NCI-H524 treated with DMSO at 0.1 percent for 48 hours (cell line): ENCODE measurements at places on chromosomes 1 and 21.

DNA sequence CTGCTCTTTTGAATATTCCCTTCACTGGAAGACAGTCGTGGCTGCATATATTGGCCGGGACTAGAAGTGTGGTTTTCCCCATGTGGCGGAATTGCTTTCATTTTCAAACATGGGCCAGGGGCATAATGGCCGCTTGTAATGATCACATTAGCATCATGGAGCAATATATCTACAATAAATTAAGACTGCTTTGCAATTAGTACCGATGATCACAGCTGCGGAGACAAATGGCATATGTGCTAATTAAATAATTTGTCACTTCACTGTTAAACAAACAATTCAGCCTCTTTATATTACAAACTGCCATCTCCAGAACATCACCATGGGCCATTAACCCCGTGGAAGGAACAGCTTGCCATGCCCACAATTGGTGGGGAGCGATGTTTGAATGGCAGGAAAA is 68.2 kb upstream of the OLIG2 start:
- DNase-seq: no peak

GRCh38 chr1:230427094-230427876 is 1.2 kb upstream of the PGBD5 start:
- DNase-seq: no peak

- DNase-seq: no peak
Observed at GRCh38 chr1:193176113-193176512, 10.3 kb downstream of the B3GALT2 start.

GRCh38 chr1:212820969-212821368 is 26.5 kb downstream of the SPATA45 start:
- DNase-seq: no peak

DNA sequence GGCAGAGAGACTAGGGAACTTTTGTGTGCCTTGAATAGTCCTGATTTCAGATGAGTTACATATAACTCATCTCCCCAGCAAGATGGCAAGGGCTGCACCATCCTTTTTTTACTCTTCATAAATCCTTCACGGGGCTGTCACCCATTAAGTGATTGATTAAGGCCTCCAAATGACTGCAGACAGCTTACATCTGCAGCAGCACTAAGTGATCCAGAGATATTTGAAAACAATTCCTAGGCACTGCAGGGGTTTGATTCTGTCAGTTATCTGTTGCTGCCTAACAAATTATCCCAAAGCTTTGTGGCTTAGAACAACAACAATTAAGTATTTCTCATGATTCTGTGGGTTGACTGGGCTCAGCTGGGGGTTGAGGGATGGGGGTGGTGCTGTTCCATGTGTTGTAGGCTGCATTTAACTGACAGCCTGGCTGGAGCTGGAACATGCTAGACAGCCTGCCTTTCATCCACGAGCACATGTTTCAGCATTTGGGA is 19.3 kb downstream of the TEX38 start:
- DNase-seq: no peak

GRCh38 chr1:153768316-153769181 is 6.7 kb upstream of the SLC27A3 start:
- no peak for DNase-seq

- no peak for DNase-seq
Observed at GRCh38 chr1:24639881-24640280, 3.2 kb upstream of the SRRM1 start.

DNA sequence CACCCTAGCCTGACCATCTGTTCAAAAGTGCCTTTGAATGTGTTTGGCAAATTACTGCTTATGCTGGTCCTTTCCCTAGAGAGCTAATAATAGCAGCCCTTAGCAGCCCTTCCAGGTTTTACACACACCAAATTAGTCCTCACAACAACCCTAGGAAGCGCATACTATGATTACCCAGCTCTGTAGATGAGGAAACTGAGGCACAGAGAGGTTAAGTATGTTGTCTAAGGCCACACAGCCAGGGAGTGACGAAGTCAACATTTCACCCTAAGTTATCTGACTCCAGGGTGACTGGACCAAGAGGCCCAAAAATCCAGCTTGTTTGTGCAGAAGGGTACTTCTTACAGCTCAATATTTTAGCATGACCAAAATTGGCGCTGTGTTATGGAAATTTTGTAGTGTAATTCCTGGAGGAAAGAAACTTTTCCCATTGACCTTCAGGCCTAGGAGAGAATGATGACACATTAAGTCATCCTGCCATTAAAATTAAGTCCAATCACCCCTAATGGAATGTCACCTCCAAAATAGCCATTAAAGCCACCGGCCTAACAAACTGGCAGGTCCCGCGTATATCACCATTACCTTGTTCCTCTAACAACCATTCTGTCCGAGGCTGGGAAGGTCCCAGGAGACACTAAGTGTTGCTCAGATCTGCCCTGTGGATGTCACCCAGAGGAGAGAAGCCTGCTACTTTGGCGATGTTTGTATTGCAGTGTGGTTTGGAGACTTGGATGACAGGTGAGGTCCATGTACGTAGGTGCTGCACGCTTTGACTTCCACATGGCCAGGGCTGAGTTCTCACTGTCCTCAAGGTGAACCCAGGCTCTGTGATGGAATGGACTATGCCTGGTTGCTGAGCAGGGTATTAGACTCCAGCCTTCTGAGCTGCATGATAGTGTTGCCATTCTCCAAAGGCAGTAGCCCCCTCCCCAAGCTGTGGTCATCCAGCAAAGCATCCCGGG is 258.3 kb downstream of the TOMM20 start:
- peak; percentile 57 for DNase-seq

DNA sequence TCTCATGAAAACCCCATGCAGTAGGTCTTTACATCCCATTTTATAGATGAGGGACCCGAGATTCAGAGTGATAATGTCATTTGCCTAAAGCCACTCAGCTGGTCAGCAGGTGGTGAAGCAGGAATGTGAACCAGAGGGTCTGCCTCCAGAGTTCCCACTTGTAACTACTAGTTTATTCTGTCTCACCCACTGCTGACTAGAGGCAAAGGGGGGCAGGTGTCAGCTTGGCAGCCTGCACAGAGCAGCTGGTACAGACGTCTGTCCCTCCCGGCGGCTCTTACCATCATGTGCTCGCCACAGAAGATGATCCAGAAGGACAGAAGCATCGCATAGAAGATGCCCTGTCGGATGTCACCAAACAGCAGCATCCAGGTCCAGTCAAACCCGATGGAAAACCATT is 82.4 kb downstream of the WLS start:
- peak; percentile 81 for DNase-seq

DNA sequence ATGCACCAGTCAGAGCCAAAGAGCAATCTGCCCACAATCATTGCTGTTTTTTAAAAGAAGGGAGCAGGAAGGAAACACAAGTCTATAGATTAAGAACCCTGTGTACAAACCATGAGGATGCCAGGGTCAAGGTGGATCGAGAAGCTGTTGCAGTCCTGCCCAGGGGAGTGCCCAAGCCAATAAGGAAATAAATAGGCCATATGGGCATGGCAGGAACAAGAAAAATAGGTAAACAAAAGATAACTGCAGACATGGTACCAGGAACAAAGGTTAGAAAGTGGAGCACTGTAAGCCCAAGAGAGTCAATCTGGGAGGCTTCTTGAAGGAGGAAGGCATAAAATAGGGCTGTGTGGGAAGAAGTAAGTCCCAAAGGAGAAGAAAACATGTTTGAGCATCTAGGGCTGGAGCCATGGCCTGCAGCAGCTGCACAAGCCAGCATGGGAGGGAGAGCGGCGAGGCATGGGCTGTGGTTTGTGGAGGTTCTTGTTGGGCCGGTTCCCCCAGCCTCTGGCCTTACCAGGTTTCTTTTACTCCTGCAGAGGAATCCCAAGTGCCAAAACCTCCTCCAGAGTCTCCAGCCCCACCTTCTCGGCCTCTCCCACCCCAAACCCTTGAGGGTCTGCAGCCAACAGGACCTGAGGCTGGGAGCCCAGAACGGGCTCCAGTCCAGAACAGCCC is 13.6 kb downstream of the INAVA start:
- no peak for DNase-seq

GRCh38 chr21:31721381-31721780 is 10.5 kb downstream of the SCAF4 start:
- no peak for DNase-seq

GRCh38 chr1:40185951-40186864 is 25.0 kb downstream of the RLF start:
- no peak for DNase-seq

- no peak for DNase-seq
Observed at GRCh38 chr1:8419172-8419571, 101.3 kb downstream of the SLC45A1 start.

DNA sequence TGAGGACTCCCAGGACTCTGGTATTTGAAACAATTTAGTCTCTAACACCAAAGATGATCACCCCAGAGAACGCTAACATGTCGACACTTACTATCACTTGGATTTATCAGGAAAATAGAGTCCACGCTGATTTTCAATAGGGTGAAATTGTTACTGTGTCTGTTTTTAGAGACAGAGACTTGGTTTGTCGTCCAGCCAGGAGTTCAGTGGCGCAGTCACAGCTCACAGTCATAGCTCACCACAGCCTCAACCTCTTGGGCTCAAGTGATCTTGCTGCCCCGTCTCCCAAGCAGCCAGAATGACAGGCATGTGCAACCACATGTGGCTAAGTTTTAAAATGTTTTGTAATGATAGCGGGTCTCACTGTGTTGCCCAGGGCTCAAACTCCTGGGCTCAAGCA is 5.3 kb downstream of the SSU72 start:
- no peak for DNase-seq

- DNase-seq: no peak
Observed at GRCh38 chr21:44653656-44654575, 543 bp downstream of the KRTAP12-4 start.

- peak; percentile 27 for DNase-seq
Observed at GRCh38 chr1:88998716-88999115, 6.3 kb upstream of the KYAT3 start.

- DNase-seq: no peak
Observed at GRCh38 chr1:183635099-183635605, 431 bp downstream of the ARPC5 start.

DNA sequence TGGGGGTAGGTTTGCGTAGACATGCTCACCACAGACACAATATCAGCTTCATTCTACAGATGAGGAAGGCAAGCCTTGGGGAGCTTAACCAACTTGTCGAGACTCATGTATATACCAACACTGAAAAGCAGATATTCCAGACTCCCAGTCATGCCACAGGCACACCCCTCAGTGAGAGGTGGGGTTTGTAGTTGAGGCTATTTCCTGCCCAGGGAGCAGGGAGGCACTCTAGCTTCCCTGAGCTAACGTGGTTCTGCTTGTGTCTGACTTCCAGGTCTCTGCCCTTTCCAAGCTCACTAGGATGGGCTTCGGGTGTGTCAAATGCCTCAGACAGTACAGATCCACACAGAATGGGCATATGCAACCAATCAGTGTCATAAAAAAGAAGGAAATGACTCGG is 122.3 kb upstream of the RUNX1 start:
- no peak for DNase-seq

- no peak for DNase-seq
Observed at GRCh38 chr1:117250061-117250606, 39.4 kb upstream of the VTCN1 start.

- no peak for DNase-seq
Observed at GRCh38 chr1:155882235-155882634, 22.9 kb downstream of the SYT11 start.

- DNase-seq: no peak
Observed at GRCh38 chr1:56478734-56479133, 100.6 kb downstream of the PLPP3 start.

GRCh38 chr1:173355281-173356031 is 121.7 kb upstream of the PRDX6 start:
- no peak for DNase-seq

GRCh38 chr1:117817629-117818028 is 111.8 kb downstream of the GDAP2 start:
- peak; percentile 59 for DNase-seq

DNA sequence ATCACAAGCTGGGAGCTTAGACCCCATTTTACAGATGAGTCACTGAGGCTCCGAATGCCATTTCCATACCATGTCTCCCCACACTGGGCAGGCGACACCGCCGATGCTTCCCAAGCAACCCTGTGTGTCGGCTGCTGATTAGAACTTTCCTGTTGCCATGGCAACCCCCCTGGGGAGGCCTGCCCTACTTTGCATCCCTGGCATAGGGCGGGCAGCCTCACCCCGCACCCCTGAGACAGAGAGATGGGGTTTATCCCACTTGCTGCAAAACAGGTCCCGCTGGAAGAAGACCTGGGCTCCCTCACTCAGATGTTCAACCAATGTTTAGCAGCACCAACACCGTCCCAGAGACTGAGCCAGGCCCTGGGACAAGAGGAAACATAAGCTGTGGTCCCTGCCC is 81.5 kb downstream of the CAMK2N1 start:
- DNase-seq: no peak

DNA sequence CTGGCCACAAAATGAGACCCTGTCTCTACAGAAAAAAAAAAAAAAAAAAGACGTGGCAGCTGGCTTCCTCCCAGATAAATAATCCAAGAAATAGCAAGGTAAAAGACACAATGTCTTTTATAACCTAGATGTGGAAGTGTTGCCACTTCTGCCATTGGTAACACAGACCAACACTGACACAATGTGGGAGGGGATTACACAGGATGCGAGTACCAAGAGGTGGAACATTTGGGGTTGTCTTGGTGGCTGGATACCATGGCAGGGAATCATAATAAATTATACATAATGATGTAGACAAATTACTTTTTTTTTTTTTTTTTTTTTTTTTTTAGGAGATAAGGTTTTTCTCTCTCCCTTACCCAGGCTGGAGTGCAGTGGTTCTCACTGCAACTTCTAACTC is 6.0 kb upstream of the NEXN start:
- DNase-seq: no peak
